OCI-LY7 (cell line): ENCODE measurements at places on chromosomes 3 and 15. TPM values are rescaled to one million over a fixed set of nuclear protein-coding genes. Genes with fewer than 3 reads are reported as not detected.

ASB14 gene
- total RNA-seq = not detected in 2 replicates

DNA sequence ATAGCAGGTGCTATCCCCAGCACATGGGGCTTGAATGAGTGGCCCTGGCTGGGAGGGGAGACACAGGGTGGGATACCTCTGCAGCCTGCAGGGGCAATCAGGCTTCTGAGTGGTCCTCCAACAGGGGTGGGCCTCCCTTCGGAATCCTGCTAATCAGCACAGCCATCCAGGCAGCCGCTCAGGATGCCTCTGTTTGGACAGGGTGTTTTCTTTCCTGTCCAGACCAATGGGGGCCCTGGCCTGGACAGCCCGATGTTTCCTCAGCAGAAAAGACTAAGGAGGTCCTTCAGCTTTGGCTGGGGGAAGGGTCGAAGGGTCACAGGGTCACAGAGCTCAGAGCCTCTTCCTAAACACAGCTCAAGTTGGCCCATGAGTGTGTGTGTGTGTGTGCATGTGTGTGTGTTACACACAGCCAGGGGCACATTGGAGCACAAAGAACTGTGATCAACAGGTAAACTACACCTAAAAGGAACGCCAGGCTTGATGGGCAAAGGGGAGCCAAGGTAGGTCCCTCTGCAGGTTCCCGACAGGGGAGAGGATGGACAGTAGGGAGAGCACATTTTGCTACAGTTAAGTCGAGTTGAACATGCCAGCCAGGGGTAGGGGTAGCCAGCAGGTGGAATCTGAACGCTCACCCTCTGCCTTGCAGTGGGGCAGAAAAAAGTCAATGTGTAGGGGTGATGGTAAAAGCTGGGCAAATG, 1.1 kb upstream of the HAPLN3 start:
- no peak for DNase-seq

- DNase-seq = peak; percentile 94
These were observed 54.8 kb upstream of the SPESP1 start for GRCh38 chr15:68875377-68876116.

SLC27A2 gene
- total RNA-seq = not detected in 2 replicates

DNA sequence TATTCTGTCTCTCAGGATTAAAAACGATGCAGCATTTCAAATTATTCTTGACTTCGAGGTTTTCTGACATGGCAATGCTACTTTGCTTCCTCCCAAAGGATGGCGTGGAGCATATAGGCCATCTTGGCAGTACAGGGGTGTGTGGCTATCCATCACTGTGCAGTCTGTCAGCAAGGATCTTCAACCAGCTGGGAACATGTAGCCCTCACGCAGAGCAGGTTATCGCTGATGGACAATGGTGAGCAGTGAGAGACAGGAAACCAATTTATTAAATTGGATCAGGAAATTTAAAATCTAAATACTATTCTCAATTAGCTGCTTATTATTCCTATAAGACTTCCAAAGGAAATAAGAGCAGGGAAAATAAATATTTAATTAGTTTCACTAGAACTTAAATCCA, 615.3 kb downstream of the OTOL1 start:
- no peak for DNase-seq

ATP13A5 gene
- total RNA-seq = not detected in 2 replicates

GRCh38 chr15:94387849-94388441, 156.6 kb downstream of the MCTP2 start:
- DNase-seq = peak; percentile 77

PPCDC gene
- total RNA-seq = 40.3 and 48.3 TPM in 2 replicates

DNA sequence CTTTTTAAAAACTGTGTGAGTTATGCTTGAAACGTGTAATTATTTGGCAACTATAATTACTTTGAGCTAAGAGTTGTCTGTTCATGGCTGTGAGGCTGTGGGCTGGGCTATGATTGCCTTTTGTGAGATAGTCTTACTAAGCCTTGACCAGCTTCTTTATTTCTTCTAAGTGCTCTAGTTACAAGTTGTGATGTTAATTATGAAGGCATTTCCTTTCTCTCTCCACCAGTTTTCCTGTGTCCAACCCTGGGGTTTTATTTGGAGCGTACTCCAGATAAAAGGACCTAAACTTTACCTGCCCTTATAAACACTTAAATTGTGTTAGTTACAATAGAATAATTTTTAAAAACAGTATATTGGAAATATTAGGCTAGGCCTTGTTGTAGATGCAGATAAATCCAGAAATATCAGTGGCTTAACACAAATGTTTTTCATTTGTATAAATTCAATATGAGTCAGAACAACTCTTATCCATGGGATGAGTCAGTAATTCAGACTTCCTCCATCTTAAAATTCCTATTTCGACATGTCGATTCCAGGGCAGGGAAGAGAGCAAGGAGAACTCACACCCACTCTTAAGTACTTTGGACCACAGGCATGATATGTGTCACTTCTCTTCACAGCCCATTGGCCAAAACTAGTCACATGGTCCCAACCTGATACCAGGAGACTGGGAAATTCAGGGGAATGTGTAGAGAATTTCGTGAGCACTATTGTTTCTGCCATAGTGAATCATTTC, 17.0 kb downstream of the TMEM62 start:
- DNase-seq = no peak

- DNase-seq = no peak
These were observed 39.9 kb upstream of the TNFSF10 start for GRCh38 chr3:172562871-172563865.

GOLGA8J gene
- total RNA-seq = not detected in 2 replicates

SCAANT1 gene
- not detected in 2 replicates for total RNA-seq

ITIH1 gene
- total RNA-seq = not detected in 2 replicates

DNA sequence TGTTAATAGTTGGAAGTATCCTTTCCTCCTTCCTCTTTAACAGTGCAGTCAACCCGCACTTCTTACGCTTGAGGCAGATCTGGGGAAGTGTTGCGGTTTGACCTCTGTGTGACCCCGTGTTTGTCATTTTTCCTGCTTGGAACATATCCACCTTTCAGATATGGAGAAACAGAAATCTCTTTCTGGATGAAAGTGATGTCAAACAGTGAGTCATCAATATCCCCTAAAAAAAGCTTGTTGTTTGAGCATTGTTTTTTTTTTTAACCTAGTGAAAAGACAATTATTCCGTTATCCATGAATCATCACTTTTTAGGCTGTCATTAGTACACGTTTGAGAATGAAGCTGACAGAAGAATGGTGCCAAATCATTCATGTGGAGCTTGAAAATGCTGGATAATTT, 293.7 kb downstream of the ARPP21 start:
- DNase-seq = no peak

- DNase-seq = no peak
These were observed 270.8 kb downstream of the OPA1 start for GRCh38 chr3:193863657-193864357.

- DNase-seq = peak; percentile 63
These were observed 639 bp downstream of the NIPA1 start for GRCh38 chr15:22786868-22787698.

ALG1L2 gene
- 2.1 and 2.8 TPM in 2 replicates for total RNA-seq
